HFF-Myc (cell line): ENCODE measurements at places on chromosomes 1 and 21.

- no peak for DNase-seq
Observed at GRCh38 chr1:44339731-44340130, 15.3 kb downstream of the ERI3 start.

DNA sequence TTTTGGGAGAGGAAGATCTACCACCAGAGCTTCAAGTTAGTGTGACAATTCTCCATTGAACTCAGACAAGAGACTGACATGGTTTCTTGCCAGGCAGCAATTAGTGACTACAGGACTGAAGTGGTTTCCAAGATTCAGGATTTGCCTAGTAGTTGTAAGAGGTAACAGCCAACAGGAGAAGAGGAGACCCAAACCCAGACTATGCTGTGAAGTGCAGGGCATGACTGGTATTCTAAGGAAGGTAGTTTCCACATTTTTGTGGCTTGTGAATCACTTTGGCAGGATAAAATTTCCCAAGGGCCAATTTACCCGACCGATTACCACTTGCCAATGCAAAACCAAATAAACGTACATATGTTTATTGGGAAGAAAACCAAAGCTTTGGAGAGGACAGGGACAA lies 14.7 kb upstream of the RAP1A start:
- DNase-seq, result no peak

GRCh38 chr1:116268211-116268610 lies 104.8 kb upstream of the ATP1A1 start:
- no peak for DNase-seq

DNA sequence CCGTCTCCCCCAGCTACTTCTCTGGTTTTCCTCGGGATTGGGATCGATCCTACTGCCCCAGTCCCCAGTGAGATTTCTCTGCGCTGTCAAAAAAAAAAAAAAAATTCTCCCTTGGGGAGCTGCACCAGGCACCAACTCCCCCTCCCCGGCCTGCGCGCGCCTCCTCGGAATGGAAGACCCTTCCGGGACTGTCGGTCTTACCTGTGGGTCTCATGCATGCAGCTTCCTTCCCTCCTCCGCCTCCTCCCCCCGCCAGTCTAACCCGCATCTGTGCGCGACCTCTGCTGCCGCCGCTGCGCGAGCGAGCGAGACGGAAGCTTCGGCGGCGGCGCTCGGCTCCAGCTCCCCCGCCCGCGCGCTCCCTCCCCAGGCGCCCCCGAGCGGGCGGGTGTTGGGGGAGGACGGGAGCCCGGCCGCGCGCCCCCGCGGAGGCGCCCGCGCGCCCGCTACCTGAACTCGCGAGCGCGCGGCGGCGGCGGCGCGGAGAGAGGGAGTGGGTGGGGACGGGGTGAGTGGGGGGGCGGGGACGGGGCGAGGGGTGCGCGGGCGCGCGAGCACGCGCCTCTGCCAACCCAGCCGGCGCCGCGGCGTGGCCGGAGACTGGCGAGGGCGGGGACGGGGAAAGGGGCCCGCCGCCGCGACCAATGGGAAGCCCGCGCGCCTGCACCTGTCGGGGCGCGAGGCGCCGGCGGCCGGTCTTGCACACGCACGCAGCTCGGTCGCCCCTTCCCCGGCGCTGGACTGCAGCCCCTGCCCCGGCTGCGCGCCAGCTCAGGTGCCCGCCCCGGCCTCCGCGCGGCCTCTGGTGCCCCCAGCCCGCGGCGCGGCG lies at the start of gene SUSD4:
Gene SUSD4 (minus strand): TSS at position 321 of the 829 bp plus-strand sequence. CDS start 751 bp downstream, outside the sequence.
- DNase-seq, result no peak

DNA sequence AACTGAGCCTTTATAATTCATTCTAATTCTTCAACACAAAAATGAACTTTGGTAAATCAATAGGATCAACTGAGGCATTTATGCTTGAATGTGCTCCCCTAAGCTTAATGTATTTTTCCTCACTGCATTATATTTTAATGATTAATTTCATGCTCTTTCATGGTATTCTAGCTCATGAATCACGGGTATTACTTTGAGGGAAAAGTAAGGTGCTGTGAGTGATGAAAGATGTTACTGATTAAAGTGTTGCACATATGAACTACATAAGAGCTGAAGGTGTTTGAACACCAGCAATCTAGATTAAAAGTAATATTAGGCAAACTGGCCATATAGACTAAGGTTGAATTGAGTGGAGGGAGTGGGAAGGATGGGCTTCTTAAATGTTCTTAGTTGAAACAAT lies 1.9 kb downstream of the DPYD start:
- DNase-seq, result no peak

DNA sequence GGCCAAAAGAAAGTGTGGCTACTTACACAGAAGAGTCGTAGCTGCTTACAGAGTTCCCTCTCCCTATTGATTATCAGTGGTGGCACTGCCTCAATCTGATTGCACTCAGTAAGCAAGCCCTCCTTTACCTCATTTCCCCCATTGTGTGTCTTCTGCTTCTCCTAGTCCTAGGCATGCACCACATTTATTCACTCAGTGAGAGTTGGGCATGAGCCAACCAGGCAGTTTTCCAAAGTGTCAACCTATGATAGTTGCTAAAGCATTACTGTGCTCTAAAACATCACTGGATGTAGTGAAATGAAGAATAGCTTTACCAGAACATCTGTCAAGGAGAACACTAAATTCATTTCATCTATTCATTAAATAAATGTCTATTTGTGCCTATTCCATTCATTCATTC lies 19.3 kb downstream of the GJA5 start:
- DNase-seq, result no peak

- DNase-seq, result no peak
Observed at GRCh38 chr1:14626869-14627607, 28.6 kb downstream of the KAZN start.

DNA sequence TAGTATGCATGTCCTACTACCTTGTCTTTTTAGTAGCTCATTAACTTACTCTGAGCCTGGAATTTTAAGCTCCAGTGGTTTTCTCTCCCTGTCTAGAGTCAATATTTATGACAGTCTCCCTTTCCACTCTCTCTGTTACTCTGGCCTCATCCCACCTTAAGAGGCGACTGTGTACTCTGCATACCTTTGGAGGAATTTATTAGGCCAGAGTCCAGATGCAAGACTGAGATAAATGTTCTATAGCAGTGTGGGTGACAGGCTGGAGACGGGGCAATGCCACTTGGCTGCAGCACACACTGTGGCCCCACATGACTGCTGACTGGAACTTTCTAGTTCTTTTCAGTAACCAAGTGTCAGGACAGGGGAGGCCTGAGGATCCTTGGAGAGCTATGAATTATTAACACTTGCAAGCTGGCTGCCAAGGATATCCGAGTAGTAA lies 4.1 kb upstream of the PDZK1 start:
- DNase-seq, result no peak

GRCh38 chr1:58779801-58780382 lies 4.0 kb downstream of the JUN start:
- no peak for DNase-seq

GRCh38 chr1:184461321-184461720 lies 74.5 kb downstream of the C1orf21 start:
- no peak for DNase-seq

DNA sequence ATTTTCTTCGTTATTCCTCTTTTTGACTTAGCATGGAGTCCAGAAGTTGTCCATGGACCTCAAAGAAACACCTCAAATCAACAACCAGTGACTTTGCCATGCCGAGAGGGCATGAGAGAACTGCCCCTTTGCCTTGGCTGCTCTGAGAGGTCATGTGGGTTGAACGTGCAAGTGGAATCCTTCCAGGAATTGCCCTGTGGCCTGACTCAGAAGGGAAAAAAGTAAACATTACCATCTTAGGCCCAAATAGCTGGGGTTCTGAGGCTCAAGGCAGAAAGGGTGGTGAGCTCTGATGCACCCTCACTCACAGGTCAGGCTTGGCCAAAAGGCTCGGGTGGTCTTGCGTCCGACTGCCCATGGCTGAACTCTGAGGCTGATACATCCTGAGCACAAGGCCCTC lies 15.1 kb downstream of the STUM start:
- no peak for DNase-seq

DNA sequence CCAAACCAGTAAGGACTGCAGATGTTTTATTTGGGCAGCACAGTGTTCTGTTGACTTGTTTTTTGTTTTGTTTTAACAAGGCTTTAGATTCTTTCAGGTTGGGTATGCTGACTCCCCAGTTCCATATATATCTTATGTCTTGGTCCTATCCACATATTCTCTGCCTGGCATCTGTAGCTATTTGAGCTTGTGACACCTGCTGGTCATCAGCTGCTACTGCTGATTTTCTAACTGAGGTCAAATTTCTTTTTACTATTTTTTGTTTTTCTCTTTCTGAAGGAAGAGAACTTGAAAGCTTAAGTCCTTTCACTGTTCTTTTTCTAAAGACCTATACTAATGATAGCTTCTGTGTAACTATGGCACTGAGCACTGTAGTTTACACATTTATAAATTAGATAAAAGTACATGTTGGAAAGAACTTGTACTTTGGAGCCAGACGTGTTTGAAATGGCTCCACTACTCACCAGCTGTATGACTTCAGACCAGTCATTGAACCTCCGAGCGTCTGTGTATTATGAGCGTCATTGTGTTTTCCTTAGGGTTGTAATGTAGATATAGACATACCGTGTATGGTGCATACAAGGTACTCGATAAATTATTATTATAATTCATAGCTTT lies 109.4 kb downstream of the NRDC start:
- peak; percentile 45 for DNase-seq

DNA sequence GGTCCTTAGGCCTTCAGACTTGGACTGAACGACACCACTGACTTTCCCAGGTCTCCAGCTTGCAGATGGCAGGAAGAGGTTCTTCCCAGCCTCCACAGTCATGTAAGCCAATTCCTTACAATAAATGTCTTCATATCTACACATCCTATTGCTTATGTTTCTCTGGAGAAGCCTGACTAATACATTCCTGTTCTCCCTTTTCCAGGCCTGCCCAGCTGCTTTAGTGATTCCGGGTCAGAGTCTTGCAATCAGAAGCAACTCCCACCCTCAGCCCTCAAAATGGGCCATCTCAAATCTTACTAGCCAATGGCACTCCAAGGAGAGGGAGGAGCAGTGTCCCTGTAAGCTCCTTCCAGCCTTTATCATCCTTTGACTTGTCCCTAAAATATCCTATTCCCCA lies 16.4 kb upstream of the CPT2 start:
- no peak for DNase-seq

GRCh38 chr1:207892764-207893163 lies 18.2 kb downstream of the CD34 start:
- no peak for DNase-seq

DNA sequence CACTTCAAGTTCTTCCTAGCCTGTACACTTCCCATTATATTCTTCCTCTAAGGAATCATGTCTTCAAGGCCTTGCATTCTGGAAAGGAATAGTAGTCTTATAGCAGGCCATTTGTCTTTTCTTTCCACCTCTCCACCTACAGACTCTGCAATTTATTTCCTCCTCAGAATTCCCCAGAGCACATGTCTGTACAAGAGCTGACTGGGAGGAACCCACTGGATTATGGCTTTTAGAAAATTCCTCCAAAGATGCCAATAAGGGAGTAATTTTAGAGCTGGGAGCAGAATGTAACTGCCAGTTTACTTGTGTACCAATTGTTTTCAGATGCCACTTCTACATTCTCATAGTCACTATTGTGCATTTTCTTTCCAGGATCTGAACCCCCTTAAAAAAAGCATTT lies 3.4 kb upstream of the PSMG1 start:
- DNase-seq, result no peak

DNA sequence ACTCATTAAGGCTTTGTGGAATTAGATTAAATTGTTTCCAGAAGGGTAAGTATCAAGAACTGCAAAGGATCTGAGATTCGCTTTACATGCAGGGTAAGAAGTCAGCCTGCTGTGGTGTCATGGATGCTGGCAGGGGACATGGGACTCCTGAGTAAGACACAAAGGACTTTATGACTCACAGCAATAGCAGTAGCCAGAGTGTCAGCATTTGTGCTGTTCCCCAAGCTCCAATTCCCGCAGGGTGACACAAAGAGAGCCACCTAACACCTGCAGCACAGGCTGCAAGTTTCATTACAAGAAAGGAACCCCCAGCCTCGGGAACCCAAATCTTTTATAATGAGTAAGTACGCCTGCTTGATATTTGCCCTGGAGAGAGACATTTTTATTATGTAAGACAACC lies 298.1 kb upstream of the POU3F1 start:
- DNase-seq, result no peak

- no peak for DNase-seq
Observed at GRCh38 chr1:119656410-119656955, 8.4 kb upstream of the ZNF697 start.
